Pericardium fibroblast (primary cell): ENCODE measurements at places on chromosomes 12 and 14. TPM values are rescaled to one million over a fixed set of nuclear protein-coding genes. Genes with fewer than 3 reads are reported as not detected.

Gene NACA
- 1,349 and 1,953 TPM in 2 replicates for total RNA-seq

Gene TAS2R7
- total RNA-seq, result not detected in 2 replicates

Gene ACRBP
- 0.43 TPM in 1 of 2 replicates, not detected in the other for total RNA-seq

Gene ARHGDIB
- total RNA-seq, result 17.2 and 99.9 TPM in 2 replicates

Gene SERPINA3
- 63.4 and 80.7 TPM in 2 replicates for total RNA-seq

Gene RNASE2
- not detected in 2 replicates for total RNA-seq

Gene NAV3
- 38.4 and 55.0 TPM in 2 replicates for total RNA-seq

Gene SLC6A15
- 2.1 and 11.5 TPM in 2 replicates for total RNA-seq
